ENCODE measurements at places on chromosomes 12 and 14.

DNA sequence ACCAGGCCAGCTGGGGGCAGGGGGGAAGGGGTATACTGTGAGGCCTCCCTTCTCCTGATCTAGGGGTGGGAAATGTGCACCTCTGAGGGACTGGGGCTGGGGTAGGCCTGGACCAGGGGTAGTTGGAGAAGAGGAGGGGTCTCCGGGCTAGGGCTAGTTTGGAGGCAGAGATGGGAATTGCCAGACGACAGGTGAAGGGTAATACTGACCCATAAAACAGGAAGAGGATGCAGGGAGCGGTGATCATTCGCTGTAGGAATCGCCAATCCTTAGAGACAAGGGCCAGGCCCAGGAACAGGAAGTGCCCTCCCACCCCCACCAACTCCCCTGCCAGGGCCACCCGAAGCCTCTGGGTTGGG is 4.4 kb downstream of the SLC22A17 start:
- DNase-seq, result no peak

- no peak for DNase-seq
These were observed 103.2 kb upstream of the MDGA2 start for GRCh38 chr14:47778631-47779030.

DNA sequence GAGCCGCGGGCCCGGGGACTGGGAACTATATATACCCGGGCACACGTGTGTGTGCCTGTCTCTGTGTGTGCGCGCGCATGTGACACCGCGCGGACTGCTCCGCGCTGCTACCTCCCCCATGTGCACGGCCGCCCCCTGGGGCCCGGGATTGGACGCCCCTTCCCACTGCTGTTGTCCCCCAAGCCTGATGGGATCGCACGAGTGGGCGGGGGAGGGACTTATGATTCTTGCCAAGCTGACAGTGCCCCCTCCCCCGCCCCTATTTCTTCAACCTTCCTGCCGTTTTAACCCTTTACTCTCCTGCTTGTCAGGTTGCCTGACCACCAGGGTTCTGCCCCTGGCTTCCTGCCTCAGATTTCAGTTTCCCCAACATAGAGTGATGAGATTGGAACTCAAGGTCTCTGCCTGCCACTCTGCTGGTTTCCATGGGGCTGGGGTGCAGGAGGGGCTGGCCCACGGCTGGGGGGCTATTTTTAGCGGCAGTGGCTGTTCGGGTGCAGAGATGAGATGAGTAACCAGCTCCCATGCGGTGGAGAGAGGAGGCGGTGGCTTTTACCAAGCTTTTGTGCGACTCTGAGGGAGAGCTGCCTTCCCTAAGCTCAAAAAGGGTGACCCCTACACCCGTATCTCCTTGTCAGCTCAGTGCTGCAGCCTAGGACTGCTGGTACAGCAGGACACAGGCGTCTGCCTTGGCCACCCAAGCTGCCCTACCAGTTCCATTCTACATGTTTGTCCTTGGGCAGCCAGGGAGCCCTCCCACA is at the start of gene DDN:
Gene DDN (minus strand): TSS at position 5 of the 761 bp plus-strand sequence. CDS start 88 bp downstream, outside the sequence.
- DNase-seq, result no peak

- no peak for DNase-seq
These were observed 28.3 kb upstream of the COL2A1 start for GRCh38 chr12:48032597-48032996.

- DNase-seq, result no peak
These were observed 195.4 kb downstream of the KIF26A start for GRCh38 chr14:104333646-104334423.

- no peak for DNase-seq
These were observed 132.0 kb upstream of the CCND2 start for GRCh38 chr12:4141348-4142270.

All from NCI-H748 treated with DMSO at 0.1 percent for 48 hours (cell line).